ENCODE measurements at places on chromosomes 6 and 20.

DNA sequence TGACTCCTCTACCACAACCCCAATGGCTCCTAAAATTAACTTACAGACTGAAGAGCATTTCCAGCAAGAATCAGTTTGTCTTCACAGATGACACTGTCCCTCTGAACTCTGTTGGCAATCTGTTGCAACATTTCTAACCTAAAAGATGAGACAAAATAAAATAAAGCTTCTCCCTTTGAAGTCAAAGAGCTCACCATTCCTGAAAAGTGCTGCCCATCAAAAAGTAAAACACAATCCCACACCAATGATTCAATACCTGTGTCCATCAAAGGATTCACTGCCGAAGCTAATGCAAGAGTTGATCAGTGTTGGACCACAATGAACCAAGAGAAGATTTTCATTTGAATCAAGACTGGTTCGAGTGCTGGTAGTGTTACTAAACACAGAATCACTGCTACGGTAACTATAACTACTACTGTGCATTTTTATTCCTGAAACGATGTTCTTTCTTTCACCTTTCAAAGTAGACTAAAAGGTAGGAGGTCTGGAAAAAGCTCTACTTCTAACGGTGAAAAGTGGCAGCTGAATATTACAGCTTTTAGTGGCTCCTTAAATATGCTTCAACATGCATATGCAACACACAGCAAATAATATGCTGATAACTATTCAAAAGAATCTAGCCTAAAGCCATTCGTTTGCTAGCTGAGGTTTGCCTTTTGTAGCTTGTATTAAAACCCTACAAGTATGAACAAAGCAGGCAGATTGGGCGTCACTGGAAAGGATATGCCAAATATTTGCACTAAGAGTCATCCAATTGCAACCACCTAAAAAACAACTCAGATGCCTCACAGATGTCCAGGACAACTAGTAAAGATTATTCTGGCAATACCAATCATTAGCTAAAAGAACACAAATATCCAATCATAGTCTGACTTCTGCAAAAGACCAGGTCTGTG lies at the start of gene DST:
Gene DST (minus strand): TSS at position 524 of the 896 bp plus-strand sequence.
- DNase-seq = no peak

GRCh38 chr20:48797275-48797825 lies 30.4 kb downstream of the PREX1 start:
- no peak for DNase-seq

DNA sequence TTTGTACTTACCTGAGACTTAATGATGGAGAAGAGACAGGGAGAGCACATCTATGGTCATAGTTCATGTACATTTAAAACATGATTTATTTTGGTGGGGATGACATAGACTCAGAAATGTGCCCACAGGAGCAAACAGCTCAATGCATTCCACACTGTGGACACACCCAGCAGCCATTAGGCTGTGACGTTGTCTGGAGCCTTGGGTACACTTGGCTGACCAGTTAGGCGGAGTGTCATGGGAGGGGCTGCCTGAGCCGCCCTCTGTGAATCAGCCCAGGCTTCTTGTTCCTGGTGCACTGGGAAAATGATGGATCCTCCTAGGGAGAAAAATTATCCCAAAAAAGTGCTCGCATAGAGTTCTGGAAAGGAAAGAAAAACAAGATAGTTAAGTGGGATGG lies 231.0 kb upstream of the GMDS start:
- DNase-seq = no peak

DNA sequence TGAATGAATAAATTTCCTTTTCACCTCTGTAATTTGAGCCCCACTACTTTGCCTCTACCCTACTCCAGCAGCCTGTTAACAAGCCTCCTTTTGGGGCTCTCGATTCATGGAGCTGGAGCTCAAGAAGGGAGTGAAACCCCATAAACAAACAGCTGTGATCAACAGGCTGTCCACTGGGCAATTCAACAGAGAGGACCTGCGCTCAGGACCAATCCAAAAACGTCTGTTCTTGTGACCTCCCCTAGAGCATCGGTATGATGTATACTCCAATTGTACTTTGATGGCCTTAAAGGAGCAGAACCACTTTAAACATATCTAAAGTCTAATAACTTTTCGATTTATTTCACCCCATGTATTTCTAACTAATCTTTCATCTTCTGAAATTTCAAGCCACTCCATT lies 37.4 kb downstream of the HIVEP2 start:
- no peak for DNase-seq

DNA sequence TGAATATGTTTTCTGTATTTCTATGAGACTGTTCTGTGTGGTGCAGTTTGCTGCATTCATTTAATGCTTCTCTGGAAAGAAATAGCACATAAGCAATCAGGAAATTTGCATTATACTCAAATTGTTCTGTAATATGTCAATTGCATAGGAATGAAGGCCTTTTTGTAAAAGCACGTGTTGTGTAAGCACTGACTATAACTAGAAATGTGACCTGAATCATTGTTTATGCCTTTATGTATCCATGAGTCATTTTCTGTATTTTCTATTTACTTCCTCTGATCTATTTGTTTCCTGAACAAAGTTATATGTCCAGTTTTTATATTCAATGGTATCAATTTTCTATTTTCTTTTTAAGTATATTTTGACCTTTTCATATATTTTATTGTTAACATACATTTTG lies 1455.3 kb downstream of the GRIK2 start:
- no peak for DNase-seq

- no peak for DNase-seq
Observed at GRCh38 chr6:2502096-2502997, 248.4 kb downstream of the MYLK4 start.

DNA sequence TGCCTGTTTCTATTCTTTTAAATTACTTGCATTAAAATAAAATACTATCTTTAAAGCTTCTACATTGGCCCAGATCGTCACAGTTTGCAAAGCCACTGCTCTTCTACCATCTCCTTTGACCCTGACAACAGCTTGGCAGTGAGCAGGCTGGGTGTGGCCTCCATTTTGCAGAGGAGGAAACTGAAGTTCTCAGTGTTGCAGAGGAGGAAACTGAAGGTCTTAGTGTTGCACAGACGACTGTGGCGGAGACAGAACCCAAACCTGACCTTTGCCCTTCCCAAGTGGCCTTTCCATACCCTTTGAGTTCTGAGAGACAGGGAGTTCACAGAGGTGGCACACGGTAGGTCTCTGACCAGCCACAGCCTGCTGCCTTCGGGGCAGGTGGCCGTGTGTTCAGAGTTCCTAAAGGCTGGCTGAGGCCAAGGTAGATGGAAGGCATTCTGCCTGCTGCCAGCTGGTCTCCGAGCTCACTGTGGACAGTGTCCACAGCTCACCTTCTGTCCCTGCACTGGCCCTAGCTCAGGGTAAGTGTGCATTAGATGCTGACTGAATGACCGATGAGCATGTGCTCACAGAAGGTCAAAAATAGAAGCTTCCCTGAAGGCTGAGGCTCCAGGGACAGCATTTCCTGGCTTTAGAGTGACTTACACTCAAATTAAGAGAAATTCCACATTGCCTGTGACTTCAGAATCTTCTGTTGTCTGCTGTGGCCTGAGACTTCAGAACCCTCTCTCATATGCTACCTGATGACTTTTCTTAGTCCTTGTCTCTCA lies 113.5 kb upstream of the SLC24A3 start:
- DNase-seq = no peak

DNA sequence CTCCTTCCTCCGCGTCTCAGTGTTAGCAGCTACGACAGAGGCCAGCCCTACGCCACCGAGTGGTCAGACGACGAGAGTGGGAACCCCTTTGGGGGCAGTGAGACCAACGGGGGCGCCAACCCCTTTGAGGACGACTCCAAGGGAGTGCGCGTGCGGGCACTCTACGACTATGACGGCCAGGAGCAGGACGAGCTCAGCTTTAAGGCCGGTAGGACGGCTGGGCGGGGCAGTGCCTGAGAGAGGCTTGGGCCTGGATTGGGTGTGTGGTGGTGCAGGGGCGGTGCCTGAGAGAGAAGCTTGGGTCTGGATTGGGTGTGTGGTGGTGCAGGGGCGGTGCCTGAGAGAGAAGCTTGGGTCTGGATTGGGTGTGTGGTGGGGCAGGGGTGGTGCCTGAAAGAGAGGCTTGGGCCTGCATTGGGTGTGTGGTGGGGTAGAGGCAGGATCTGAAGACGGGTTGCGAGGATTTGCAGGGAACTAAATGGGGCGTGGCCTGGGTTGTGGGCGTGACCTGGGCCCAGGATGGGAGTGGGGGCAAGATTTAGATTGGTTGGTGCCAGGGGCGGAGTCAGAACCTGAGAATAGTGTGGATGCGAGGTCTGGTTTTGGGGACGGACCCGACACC lies 24.4 kb downstream of the SPDEF start:
- DNase-seq = peak; percentile 44

- peak; percentile 72 for DNase-seq
Observed at GRCh38 chr6:36984581-36985416, 1.2 kb downstream of the MTCH1 start.

GRCh38 chr6:25006565-25007001 lies 70.8 kb upstream of the RIPOR2 start:
- DNase-seq = peak; percentile 78

DNA sequence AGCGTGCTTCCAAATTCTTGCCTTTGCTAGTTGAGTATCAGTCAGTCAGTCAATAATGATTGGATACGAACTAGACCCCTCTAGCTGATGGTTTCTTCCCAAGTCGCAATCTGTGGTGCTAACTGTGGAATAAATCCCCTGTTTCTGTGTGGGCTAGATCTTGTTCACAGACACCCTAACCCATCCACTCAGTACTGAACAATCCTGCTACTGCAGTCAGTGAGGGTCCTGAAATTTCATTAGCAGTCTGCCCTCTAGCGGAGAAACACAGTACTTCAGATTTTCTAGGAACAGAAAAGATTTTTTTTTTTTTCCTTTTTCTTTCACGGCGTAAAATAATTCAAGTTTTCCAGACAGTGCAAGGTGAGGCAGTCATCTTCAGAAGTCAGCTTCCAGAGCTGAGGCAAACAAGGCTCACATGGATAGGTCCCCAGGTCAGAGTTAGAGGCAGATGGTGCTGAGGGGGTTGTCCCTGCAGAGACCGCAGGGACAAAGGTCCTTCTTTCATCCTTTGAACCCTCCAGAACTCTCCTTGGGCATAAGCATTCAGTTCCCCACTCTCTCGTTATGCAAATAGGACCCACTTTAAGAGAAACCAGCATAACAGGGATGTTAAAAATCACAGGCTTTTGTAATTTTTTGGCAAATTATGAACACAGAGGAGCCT lies 119.6 kb downstream of the SCML4 start:
- DNase-seq = peak; percentile 70

GRCh38 chr20:33499355-33499754 lies 9.5 kb downstream of the CBFA2T2 start:
- no peak for DNase-seq

GRCh38 chr6:162497389-162497788 lies 230.2 kb downstream of the PRKN start:
- no peak for DNase-seq

- no peak for DNase-seq
Observed at GRCh38 chr6:138659998-138660397, 113.6 kb upstream of the CCDC28A start.

DNA sequence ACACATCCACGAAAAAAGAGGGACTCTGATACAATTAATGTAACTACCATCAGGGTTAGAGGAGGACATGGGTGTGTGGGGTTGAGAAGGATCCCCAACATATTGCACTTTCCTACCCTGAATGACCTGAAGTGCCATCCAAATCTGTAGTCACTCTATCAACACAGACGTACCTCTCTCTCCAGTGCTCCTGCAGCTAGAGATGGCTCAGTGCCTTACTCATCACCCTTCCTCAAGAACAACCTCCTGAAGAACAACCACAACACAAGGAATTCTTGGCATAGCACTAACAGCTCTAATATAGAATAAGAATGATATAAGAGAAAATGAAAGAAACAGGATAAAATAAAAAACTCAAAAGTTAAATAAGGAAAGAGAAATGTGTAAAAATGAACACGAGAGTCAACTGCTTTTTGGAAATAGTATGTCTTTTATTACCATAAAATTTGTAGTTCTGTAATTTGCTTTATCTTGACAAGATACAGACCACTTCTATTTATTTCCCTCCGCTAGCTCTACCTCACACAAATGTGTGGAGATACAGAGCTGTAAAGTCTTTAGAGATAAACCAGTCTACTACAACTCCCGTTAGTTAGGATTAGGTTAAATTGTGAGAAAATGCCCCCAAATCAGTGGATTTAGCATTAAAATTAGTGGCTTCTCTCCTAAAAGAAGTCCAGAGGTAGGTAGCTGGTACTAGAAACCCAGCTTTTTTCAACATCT lies 63.9 kb downstream of the REV3L start:
- no peak for DNase-seq

GRCh38 chr6:106511288-106512047 lies 117.8 kb downstream of the RTN4IP1 start:
- DNase-seq = peak; percentile 16

DNA sequence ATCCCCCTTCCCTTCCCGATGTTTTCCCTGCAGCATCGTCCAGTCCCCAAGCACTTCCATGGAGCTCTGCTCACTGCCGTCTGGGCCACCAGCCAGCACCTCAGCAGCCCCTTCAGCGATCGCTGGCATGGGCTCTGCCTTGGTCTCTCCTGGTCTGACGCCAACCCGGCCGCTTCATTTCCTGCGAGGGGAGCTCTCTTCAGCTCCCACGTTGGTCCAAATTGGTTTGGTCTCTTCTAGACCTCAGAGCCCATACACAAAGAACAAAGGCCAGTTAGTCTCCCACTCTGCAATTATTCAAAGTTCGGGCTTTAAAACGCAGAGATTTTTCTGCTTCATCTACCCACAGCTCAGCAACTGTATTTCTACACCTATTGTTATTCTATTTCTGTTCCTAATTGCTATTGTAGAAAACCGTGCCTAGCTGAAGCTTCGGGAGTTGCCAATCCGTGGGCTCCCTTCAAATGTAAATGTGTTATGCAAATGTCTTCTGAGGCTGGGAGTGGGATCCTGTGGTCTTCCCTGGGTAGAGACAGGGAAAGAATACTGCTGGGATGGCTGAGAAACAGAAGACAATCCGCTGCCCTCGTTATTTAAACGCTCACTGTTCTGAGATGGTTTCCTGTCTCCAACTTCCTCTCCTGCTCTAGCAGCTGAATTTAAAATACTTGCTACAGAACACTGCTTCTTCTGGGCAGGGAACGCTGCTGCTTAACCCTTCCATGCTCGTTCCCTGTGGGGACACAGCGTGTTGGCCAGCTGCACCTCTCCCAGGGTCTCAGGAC lies 154.2 kb upstream of the QKI start:
- DNase-seq = peak; percentile 11

DNA sequence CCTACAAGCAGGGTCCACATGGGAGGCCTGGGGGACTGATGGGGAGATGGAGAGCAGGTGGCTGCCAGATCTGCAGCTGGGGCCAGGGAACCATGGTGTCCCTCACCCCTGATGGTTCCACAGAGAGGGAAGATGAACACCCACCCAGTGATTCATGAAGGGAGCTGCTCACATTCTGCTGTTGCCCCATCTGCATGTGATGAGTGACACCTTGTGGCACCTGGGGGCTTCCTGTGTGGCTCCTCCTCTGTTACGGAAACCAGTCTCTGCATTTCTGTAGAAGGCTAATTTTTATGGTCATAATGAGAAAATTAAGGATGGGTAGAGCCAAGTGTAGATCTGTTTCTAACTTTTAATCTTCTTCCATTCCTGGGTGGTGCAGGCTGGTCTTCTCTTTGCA lies 217.1 kb downstream of the SMOC2 start:
- no peak for DNase-seq
